ENCODE measurements at places on chromosomes 7 and 10. TPM values are rescaled to one million over a fixed set of nuclear protein-coding genes. Genes with fewer than 3 reads are reported as not detected.

DNA sequence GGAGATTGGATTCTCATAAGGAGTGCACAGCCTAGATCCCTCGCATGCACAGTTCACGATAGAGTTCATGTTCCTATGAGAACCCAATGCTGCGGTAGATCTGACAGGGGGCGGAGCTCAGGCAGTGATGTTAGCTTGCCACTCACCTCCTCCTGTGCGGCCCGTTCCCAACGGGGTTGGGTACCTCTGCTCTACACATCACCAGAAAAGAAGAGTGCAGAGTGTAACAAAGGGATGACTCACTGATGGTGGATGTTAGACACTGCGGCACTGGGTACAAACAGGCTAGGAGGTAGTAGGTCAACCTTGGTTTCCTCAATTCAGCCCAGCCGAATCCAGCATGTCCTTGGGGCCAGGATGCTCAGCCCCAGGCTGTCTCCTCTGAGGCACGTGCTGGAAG is 66.8 kb upstream of the CHST15 start:
- DNase-seq: no peak

- DNase-seq: no peak
Measured at GRCh38 chr7:2203766-2204300, 28.9 kb downstream of the MAD1L1 start.

DNA sequence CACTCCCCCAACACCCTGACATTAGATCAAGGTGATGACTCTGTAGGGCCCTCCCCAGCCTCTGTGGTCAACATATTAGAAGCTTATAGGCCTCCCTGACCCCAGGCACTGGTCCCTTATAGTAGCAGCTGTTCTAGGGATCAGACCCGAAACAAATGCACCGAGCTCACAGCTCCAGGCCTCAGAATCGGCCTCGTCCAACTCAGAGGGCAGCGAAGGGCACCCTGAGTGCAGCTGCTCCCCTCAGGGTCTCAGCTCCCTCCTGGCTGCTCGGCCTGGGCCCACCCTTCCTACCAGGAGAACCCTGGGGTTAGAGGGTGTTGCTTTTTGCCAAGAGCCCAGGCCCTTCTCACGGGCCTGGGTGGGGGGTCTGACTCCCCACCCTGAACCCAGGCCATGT is 5.0 kb downstream of the ECHS1 start:
- no peak for DNase-seq

DNA sequence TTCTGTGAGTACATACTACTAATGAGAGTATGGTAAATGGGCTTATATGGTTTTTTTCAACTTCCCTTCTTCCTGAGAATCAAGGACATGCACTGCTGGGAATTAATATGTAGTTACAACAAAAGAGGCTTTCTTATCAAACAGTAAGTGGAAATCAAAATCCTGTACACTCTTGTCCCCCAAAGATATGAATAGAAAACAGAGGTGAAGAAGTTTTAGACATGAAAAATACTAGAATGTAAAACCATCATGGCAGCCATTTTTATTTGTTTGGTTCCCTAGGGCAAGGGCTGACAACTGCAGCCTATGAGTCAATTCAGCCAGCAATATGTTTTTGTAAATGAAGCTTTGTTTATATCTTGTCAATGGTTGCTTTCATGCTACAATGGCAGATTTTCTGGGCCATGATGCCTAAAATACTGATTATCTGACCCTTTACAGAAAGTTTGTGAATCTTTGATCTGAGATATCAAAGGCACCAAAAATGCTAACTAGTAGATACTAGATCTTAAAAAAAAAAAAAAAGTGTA is 422.4 kb downstream of the PARD3 start:
- no peak for DNase-seq

The DKK1 gene
- polyA plus RNA-seq: 39.0 TPM

The TMEM229A gene
- 0.08 TPM for polyA plus RNA-seq

Measured in renal pelvis (tissue), 12 donors.